ENCODE measurements at places on chromosomes 5 and 9.
A peak's percentile ranks its signal among the peaks of the same experiment; 100 is the strongest.

DNA sequence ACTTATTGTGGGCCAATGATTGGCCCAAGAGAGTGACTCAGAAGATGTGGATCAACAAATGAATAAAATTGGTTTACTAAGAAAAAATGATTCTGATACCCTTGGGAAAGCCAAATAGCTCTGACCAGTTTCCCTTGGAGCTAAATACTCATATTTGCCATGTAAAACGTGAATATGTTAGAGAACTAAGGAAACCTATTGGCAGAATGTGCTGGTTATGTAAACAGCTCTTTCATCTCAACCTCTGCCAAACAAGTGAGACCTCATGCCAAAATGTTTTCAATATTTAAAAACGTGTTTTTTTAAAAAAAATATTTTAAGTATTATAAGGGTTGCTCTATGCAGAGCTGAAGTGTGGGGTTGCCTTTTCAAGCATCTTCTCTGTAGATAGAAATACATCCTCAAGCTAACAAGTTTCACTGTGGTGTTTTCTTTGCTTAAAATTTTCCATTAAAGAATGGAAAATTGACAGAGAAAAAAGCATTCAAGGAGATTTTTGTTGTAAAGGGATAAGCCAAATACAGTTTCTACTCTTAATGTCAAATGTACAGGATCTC, 186.9 kb upstream of the TUT7 start:
- DNase-seq: no peak

GRCh38 chr5:148882332-148882731, 55.9 kb downstream of the ADRB2 start:
- DNase-seq: no peak

GRCh38 chr5:39109606-39110005, 35.4 kb upstream of the RICTOR start:
- DNase-seq: no peak

DNA sequence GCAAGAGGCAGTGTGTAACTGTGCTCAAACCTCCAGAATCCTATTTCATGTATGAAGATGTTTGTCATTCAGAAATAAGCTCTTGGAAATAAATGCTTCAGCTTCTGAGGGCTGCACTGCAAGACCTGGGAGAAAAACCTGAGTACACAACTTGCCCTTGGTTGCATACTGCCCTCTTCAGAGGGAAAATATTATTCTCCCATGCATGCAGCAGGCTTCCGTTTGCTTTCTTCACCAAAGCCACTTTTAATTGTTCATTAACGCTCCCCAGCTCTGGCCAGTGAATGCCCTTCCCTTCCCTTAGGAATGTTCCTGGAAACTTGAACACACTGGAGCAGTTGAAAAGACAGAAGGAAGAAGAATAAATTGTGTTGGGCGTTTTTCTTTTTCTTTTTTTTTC, 2.5 kb upstream of the WHRN start:
- peak; percentile 36 for DNase-seq

- no peak for DNase-seq
Measured at GRCh38 chr5:39622281-39622680, 197.5 kb upstream of the DAB2 start.

Data from CD4-positive, alpha-beta T cell treated with Interleukin-17A for 4 hours (primary cell).